ENCODE measurements at places on chromosomes 1 and 21. TPM values are rescaled to one million over a fixed set of nuclear protein-coding genes. Genes with fewer than 3 reads are reported as not detected.

C1QB gene
- not detected for total RNA-seq

AUNIP gene
- total RNA-seq, result 1.3 TPM

FAAP20 gene
- total RNA-seq, result 90.4 TPM

PRR9 gene
- not detected for total RNA-seq

DNA sequence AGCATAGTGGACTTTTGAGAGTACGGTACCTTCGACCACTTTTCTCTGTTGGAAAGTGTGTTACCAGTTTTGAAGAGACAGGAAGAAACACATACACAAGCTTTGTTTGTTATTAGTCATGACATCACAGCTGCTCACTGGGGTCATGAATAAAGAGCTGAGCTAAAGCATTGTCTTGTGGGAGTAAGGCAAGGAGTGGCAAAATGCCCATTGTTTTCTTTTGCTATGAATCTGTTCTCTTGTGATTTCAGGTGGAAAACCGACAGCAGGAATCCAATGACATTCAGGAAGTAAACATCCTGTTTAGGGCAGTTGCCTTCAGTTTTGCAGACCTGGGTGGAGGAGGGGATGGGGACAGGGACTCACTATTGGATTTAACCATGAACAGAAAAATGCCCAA lies 66.2 kb downstream of the RGL1 start:
- peaks cover 25% of the 10 kb centered on the region for H3K36me3 ChIP-seq
- peak overlapping the region; percentile 61 for H3K27ac ChIP-seq
- no peak for DNase-seq
- H3K4me3 ChIP-seq, result no peak overlapping the region

- no peak for DNase-seq
- peaks cover 4% of the 10 kb centered on the region for H3K27me3 ChIP-seq
- no peak overlapping the region for H3K27ac ChIP-seq
- no peak overlapping the region for H3K4me3 ChIP-seq
Observed at GRCh38 chr1:56825436-56825835, 6.2 kb upstream of the FYB2 start.

GRCh38 chr1:106926803-106927582 lies 129.5 kb upstream of the PRMT6 start:
- H3K27me3 ChIP-seq, result no peaks in the 10 kb centered on the region
- H3K4me1 ChIP-seq, result no peaks in the 10 kb centered on the region
- DNase-seq, result no peak
- no peak overlapping the region for H3K27ac ChIP-seq
- H3K36me3 ChIP-seq, result no peaks in the 10 kb centered on the region

DNA sequence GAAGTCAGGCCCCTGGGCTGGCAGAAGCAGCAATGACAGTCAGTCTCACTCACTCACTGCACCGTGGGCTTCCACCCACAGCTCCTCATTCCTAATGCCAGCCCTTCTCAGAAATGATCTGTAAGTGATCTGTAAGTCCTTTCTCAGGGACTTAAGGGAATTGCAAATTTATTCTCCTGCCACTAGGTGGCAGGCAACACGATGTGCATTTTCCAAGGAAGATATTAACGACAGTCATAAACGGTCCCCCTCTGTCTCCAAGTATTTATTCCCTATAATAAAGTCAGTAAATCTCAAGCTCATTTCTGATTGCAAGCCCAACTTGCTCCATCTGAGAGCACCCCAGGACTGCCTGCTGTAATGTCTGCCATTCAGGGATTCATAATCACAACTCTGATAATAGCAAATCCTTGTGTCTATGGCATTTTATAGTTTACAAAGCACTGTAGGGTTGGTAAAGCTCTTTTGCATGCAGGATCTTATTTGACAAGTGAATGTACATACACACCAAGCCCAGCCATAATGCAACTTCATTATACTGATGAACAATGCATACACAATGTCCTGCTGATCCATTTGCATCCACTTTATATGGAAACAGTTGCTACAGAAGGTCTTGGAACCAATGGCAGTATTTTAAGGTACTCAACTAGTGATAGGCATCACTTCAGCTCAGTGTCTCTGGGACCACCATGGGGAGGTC lies 380.5 kb upstream of the CAMK1G start:
- no peak for DNase-seq
- H3K36me3 ChIP-seq, result no peaks in the 10 kb centered on the region
- H3K27ac ChIP-seq, result no peak overlapping the region
- H3K4me1 ChIP-seq, result peaks cover 6% of the 10 kb centered on the region
- no peak overlapping the region for H3K4me3 ChIP-seq
- H3K27me3 ChIP-seq, result peaks cover 69% of the 10 kb centered on the region

DNA sequence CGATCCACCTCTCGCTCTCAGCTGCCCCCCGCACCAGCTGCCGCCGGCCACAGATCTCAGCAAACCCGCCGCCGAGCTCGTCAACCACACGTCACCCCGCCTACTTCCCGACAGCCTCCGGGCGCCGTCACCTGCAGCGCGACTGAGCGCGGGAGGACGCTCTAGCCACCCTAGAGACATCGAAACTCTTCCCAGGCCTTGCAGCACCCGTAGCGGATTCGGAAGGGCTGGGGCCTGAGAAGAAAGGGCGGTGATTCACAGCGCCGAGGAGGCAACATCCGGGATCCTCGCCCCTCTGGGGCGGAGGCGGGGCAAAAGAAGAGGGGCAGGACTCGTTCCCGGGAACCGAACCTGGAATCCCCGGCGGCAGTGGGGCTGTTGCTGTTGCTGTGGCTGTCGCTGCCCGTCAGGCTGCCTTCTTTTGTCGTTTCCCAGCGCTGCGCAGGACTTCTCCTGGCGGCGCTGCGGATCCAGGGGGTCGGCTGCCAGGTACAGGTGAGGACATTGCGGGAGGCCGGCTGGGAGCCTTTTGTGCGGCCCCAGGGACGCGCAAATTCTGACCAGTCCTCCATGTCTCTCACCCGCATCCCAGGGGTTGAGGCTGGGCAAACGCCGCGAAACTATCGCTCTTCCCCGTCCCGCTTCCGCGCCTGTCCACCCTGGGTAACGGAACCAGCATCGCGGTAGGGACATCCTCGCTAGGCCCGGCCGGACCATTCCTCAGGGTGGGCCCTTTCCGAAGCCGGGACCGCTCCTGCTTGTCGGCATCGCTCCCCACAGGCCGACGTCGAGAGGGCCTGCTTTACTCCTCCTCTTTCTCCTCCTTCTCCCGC lies at the start of the genes RO60 and UCHL5:
TSS of gene RO60 (plus strand) at position 331 of the 833 bp plus-strand sequence. CDS start 9,443 bp downstream, outside the sequence.
TSS of gene UCHL5 (minus strand) at position 79 of the 833 bp plus-strand sequence. CDS start 100 bp downstream, outside the sequence.
- peaks cover 11% of the 10 kb centered on the region for H3K36me3 ChIP-seq
- peak; percentile 98 for DNase-seq
- H3K4me3 ChIP-seq, result peak within 1 kb of the TSS; percentile 100
- H3K4me1 ChIP-seq, result peaks cover 35% of the 10 kb centered on the region
- no peaks in the 10 kb centered on the region for H3K27me3 ChIP-seq

DNA sequence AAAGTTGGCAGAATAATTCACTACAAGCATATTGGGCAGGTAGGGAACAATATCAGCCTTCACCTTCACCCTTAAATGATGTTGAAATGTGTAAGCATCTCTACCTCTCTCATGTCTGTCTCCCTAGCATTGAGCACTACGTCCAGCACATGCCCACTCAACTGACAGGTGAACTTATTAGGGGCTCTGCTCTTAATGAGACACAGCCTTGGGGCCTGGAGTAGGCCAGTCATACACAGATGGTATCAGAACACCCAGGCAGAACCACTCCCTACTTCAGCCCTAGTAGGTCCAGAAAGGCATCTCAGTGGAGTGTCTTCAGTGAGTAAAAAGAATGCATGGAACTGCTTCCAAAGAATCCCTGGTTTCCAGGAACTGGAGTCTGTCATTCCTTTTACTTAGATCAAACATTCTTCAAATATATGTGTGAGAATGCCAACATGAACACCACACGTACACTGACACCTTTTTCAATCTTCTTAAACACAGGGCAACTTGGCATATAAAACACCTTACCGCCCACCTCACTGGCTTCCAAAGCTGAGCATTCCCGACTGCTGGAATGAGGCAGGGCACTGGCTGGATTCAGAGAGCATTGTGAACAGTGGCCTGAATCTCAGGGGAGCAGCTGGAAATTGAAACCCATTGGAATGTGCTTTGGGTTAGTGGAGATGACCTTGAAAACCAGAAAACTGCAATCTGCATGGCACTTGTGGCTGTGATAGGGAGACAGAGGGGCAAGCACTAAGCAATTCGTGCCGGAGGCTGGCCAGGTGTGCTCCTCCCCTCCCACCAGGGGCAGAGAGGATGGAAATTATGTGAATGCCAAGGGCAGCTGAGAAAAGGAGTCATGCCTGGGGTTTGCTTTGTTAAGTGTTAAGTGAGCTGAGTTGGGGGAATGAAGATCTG lies 24.2 kb upstream of the HSD3B1 start:
- DNase-seq, result no peak
- H3K36me3 ChIP-seq, result no peaks in the 10 kb centered on the region
- H3K27ac ChIP-seq, result no peak overlapping the region
- H3K4me3 ChIP-seq, result no peak overlapping the region
- H3K4me1 ChIP-seq, result no peaks in the 10 kb centered on the region

- no peaks in the 10 kb centered on the region for H3K27me3 ChIP-seq
- H3K4me3 ChIP-seq, result no peak overlapping the region
- H3K27ac ChIP-seq, result no peak overlapping the region
Observed at GRCh38 chr21:29236201-29236600, 62.5 kb upstream of the BACH1 start.

- H3K36me3 ChIP-seq, result no peaks in the 10 kb centered on the region
- no peaks in the 10 kb centered on the region for H3K4me1 ChIP-seq
- H3K27ac ChIP-seq, result no peak overlapping the region
- no peaks in the 10 kb centered on the region for H3K27me3 ChIP-seq
Observed at GRCh38 chr1:50181027-50181663, 72.4 kb downstream of the ELAVL4 start.

All from osteocyte (in vitro differentiated cells).